ENCODE measurements at places on chromosomes 11 and 22.

GRCh38 chr22:37032535-37033460 is 13.3 kb downstream of the MPST start:
- DNase-seq = peak; percentile 58

DNA sequence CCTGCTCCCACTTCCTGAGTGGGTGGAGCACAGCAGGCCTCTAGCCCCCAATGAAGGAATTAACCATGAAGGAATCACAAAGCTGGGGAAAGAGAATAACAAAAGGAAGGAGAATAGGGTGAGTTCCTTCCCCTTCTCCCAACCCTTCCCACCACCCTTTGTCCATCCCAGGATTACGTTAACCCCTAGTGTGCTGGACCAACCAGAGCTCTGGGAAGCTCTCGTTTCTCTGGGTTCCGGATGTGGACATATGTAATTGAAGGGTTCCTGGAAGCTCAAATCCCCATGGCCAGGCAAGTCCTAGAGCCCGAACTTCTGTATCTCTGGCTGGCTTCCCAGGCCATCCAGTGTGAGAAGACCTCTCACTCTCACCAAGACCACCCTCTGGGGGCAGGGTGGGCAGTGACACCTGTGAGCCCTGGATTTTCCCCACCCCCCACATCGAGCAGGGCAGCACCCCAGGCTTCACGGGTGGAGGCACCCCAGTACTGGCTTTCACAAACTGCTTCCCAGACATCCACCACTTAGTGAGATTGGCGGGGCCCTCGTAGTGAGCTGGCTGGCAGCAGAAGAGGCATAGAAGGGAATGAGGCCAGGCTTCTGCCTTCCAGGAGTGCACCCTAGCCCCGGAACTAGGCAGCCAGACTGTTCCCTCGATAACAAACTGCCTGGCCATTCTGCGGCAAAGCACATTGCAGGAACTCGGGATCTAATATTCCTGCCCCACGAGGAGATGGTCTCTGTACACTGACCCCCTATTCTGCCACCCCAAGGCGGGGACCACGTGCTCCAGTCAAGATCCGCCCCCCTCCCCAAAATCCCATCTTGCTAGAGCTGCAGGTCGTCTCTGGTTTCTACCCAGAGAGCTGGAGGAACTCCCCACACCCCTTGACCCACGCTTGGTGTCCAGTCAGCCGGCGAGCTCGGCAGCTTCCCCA is 2.1 kb downstream of the NECTIN1 start:
- DNase-seq = no peak

DNA sequence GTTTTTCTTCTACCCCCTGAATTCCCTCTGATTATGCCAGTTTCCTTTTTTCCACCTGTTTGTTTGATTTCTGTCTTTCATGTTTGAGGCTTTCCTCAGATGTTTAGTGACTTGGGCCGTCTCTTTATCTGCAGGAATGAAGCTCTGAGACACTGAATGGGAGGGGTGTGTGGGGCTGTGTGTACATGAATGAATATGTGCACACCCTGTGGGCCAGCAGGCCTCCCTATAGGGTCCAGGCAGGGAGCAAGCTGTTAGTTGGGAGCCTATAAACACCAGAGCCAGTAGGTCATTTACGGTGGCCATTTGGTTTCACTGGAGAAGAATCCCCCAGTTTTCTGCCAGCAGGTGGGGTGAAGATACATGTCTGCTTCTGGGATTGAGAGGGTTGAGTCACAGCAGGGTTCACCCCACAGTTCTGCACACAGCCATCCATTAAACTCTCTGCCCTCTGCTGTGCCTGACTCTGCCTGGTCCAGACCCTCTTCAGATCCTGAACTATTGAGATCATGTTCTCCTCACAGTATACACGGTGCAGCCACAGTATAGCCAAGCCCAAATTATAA is 34.8 kb downstream of the BARX2 start:
- peak; percentile 61 for DNase-seq

GRCh38 chr11:121892863-121893262 is 223.2 kb downstream of the BLID start:
- no peak for DNase-seq

DNA sequence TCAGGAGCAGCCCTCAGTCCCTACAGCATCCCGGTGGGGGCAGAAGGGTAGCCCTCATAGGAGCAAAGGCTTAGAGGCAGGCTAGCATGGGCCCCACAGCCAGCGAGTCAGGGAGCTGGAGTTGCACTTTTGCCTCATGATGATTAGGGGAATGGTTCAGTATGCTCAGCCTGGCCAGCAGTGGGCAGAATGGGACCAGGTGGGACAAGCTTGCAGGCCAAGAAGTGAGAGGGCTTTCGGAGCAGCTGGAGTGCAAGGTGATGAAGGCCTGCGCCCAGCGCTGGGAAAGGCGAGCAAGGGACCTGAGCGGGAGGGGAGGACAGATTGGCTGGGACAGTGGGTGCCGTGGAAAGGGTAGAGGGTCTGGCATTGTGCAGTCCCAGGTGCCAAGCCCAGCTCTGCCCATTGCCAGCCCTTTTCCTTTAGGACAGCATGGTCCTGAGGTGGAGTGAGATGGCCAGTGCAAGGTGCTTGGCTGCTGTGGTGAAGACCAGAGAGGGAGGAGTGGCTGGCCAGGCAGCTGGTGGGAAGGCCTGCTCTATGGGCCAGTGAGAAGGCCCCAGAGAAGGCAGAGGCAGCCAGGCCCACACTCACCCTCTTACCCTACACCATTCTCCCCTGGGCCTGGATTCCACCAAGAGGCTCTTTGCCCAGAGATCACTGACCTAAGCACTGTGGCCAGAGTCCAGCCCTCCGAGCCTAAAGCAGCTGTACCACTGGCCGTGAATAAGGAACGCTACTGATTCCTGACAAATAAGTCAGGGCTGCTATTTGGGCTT is 47.9 kb upstream of the SUSD2 start:
- no peak for DNase-seq

- DNase-seq = no peak
Measured at GRCh38 chr11:46321757-46322156, 25.5 kb upstream of the DGKZ start.

DNA sequence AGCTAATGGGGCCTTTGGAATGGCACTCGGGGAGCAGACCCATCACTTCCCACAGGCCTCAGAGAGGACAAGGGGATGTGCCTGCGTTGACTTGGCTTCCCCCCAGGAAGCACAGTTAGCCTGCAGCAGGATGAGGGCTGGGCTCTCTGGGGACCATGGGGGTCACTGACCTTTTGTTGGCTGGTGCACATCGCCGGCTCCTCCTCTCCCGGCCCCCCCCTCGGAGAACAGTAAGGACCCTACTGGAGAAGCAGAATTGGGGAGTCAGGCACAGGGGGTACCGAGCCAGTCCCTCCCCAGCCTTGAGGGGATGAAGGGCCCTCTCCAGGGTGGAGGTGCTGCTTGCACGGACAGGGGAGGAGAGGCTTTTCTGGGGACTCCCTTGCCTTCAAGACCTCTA is 32.8 kb downstream of the NRXN2 start:
- no peak for DNase-seq

DNA sequence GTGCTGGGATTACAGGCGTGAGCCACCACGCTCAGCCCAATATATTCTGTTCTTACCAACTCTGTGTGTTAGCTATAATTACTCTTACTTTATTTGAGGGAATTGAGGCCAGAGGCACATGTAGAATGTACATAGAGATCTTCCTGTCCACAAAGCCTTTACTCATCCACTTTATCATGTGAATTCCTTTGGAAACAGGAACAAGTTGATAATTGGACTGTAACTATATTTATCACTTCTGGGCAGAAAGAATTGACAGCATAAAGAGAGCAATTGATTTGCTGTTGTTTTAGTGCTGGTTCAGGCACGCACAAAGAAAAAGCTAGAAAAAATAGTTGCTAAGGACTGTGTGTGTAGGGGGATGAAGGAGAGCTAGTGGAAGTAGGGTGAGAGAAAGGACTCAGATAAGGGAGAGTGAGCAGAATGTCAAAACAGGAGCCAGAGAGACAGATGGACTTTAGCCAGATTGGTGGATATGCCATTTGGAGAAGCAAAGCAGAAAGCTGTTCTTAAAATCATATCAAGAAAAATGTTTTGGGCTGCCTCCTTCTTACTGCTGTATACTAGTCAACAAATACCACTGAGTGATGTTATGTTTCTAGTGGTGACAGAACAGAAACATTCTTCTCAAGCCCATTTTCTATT is 929.8 kb upstream of the CNTN5 start:
- DNase-seq = no peak

DNA sequence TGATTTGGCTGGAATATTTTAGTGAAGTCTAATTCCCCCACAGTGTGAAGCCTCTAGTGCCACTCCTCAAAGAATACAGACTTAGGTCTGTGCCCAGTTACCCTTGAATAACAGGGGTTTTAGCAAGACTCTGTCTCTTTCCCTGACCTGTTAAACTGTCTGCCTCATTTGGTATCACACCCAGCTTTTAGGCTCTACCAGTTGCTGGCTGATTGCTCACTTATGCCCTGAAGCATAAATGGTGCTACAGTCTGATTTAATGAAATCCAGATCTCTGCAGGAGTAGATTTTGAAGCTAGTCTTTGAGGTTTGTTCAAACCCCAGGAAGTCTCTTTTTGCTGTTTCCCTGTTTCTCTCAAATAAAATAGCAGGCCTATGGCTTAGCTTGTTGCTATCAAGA is 45.2 kb upstream of the LIPT2 start:
- no peak for DNase-seq

GRCh38 chr11:83641511-83641910 is 355.3 kb upstream of the CCDC90B start:
- DNase-seq = peak; percentile 85

DNA sequence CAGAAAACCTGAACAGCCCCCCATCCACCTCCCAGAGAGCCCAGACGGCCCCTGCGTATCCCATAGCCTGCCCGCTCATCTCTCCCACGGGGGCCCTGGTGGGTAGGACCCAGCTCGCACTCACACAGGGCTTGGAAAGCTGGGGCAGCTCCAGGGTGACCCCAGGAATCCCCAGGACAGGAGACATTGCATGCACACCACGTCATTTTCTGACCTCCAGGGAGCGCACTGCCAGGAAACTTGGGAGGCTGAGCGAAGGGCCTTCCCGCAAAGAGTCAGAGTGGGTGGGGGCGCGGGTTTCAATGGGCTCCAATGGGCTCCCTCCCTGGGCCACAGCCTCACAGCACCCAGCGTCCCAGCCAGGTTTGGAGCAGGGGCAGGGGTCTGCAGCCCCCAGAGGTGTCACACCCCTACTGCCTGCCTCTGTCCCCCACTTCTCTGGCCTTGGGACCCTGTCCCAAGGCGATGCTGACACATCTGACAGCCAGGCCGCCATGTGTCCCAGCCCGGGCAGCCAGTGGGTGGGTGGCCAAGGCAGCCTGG is 8.2 kb upstream of the SYT8 start:
- peak; percentile 60 for DNase-seq

DNA sequence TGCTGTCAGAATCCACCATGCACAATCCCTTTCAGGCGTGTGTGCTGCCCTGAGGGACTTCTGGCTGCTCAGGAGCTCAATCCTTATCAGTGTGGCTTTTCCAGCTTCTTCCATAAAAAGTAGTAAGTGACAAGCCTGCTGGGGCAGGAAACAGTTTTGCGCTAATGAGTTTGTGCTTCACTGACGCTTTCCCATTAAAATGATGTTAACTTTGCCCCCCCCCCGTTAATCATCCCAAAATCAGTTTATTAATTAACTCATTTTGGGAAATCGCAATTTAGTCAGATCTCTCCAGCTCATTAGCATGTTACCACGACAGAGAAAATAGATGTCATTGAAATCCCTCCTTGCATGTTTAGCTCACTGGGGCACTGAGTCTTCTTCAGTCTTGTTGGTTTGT is 186.5 kb upstream of the TENM4 start:
- DNase-seq = no peak

GRCh38 chr11:125923012-125923579 is 18.8 kb downstream of the DDX25 start:
- DNase-seq = peak; percentile 94

- no peak for DNase-seq
Measured at GRCh38 chr11:6397636-6398035, 7.4 kb downstream of the SMPD1 start.

- no peak for DNase-seq
Measured at GRCh38 chr11:8729837-8730696, 47.5 kb downstream of the RPL27A start.
